ENCODE measurements at places on chromosomes 13 and 19.
A peak's percentile ranks its signal among the peaks of the same experiment; 100 is the strongest.

- no peaks in the 10 kb centered on the region for H3K27me3 ChIP-seq
- peaks cover 13% of the 10 kb centered on the region for H3K4me1 ChIP-seq
- no peaks in the 10 kb centered on the region for H3K36me3 ChIP-seq
- no peak for DNase-seq
These were observed 399 bp upstream of the ZNF136 start for GRCh38 chr19:12162513-12162881.

DNA sequence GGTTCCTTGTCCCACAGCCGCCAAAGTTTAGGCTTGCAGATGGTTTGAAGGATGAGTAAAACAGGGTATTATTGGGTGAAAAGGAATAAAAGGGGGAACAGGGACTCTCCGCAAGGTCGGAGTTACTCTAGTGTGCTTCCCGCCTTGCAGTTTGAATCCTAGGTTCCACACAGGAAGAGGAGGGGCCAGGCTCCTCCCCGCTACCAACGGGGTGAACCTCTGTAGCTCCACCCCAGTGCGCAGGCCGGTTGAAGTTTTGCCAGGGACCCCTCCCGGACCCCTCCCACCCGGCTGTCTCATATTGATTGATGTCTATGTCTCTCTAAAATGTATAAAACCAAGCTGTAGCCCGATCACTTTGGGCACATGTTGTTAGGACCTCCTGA lies 11.6 kb upstream of the GTF2F2 start:
- H3K27me3 ChIP-seq = no peaks in the 10 kb centered on the region
- H3K36me3 ChIP-seq = no peaks in the 10 kb centered on the region
- H3K27ac ChIP-seq = no peak overlapping the region
- peak; percentile 29 for DNase-seq
- H3K4me3 ChIP-seq = no peak overlapping the region
- no peaks in the 10 kb centered on the region for H3K4me1 ChIP-seq

- no peak overlapping the region for H3K4me3 ChIP-seq
- H3K27ac ChIP-seq = no peak overlapping the region
- H3K36me3 ChIP-seq = no peaks in the 10 kb centered on the region
- no peak for DNase-seq
These were observed 185.3 kb downstream of the EFNB2 start for GRCh38 chr13:106350208-106350607.

- no peak overlapping the region for H3K27ac ChIP-seq
- H3K36me3 ChIP-seq = no peaks in the 10 kb centered on the region
- H3K4me3 ChIP-seq = no peak overlapping the region
- no peak for DNase-seq
These were observed 98.7 kb upstream of the KL start for GRCh38 chr13:32917504-32917903.

DNA sequence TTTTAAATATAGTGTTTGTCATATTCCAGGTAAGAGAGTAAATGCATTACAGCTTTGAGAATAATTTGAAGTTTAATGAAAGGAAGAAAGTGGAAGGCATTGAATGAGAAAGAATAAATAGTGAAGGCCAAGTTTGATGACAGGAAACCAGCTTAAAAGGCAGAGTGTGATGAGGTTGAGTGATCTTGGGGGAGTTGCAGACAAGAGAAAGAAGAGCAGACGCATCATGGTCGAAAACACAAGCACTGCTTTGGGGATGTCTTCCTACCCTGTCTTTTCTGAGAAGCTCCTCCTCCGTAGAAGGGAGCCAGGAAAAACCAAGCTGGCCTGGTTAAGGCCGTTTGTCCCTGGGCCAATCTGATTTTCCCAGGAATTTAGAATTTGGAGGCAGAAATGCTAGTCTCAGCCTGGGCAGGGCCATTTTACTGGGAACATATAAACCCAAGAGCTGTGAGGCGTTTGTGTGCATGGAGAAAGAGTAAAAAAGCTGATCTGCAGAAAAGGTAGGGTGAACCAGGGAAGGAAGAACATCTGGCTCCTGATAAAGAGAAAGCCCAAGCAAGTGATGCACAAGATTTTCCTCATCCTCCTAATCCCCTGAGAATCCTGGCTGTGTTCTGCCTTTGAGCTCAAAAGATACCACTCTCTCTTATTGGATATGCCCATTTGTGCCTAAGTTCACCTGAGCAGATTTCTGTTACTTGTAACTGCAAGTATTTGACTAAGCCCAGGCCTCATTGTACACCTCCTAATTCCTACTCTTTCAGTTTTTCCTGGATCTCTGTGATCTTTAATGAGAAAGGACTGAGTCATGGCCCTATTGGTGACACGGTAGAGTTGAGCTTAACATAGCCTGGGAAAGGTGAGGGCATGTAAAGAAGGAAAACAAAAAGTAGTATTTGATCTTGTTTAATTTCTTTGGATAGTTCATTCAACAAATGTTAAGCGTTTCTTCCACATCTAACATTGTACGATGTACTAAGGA lies 80.0 kb downstream of the WDFY2 start:
- H3K27me3 ChIP-seq = no peaks in the 10 kb centered on the region
- H3K27ac ChIP-seq = no peak overlapping the region
- H3K4me3 ChIP-seq = no peak overlapping the region
- H3K36me3 ChIP-seq = no peaks in the 10 kb centered on the region
- DNase-seq = no peak

DNA sequence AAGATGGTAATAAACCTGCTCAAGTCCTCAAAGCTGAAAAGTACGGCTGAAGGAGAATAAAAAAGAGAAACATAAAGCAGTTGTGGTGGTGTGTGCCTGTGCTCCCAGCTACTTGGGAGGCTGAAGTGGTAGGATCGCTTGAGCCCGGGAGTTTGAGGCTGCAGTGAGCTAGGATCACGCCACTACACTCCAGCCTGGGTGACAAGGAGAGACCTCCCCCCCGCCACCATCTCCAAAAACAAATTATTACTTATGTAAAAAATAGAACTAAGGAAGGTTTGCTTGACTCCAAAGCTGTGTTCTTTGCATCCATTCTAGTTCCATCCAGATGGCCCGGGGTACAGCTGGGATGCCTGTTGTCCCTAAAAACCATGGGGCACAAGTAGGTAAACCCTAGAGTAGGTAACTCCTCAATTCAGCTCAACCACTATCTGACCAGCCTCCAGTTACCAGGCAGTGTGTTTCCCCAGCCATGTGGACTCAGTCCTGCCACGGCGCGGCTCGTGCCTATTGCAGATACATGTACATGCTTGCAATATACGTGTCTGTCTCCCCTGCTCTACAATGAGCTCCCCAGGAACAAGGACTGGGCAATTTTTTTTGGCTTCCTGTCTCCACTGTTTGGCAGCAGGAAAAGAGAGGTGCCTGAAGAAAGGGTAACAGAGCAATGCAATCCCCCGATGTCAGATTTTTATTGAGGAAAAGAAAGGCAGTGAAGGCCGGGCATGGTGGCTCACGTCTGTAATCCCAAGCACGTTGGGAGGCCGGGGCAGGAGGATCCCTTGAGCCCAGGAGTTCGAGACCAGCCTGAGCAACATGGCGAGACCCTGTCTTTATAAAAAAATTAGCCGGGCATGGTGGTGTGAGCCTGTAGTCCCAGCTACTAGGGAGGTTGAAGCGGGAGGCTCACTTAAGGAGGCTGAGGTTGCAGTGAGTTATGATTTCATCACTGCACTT lies 101.3 kb downstream of the GNG7 start:
- H3K36me3 ChIP-seq = no peaks in the 10 kb centered on the region
- no peak overlapping the region for H3K4me3 ChIP-seq
- H3K4me1 ChIP-seq = peaks cover 15% of the 10 kb centered on the region
- DNase-seq = no peak
- no peak overlapping the region for H3K27ac ChIP-seq

DNA sequence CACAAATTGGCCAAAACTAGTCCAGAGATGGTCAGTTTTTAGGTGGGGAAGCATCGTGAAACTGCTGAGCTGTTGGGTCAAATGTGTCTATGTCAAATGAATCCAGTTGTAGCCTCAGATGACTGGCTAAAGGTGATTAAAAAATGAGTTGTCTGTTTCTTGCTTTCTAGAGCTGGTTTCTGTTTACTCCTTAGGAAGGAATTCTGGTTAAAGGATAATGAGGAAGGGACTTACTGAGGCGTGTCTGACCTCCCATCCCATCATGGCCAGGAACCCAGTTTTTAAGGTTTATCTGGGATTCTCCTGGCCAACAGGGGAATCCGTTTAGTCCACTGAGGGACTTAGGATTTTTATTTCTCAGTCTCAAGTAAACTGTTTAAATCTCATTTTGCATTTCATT lies 256.5 kb downstream of the UQCRFS1 start:
- no peaks in the 10 kb centered on the region for H3K4me1 ChIP-seq
- DNase-seq = no peak
- H3K27me3 ChIP-seq = no peaks in the 10 kb centered on the region
- no peaks in the 10 kb centered on the region for H3K36me3 ChIP-seq

DNA sequence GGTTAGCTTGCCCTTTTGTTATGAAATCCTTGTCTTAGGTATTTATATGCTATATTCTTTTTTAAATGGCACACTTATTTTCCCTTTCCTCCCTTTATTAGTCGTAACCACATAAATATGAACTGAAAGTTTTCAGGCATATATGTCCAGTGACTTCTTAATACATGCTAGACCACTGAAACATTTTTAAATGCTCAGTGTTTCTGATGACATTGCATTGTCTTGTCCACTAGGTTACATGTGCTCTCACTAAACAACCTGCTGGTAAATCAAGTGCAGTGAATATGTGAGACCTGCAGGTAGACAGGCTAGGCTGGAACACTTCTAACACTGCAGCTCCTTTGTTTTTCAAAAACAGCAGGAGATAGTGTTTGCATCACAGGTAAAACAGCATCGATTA lies 332.6 kb upstream of the DACH1 start:
- H3K4me1 ChIP-seq = no peaks in the 10 kb centered on the region
- H3K4me3 ChIP-seq = no peak overlapping the region
- no peak for DNase-seq
- no peaks in the 10 kb centered on the region for H3K27me3 ChIP-seq

GRCh38 chr13:44795176-44795575 lies 194.1 kb downstream of the NUFIP1 start:
- no peak overlapping the region for H3K4me3 ChIP-seq
- DNase-seq = no peak
- no peak overlapping the region for H3K27ac ChIP-seq
- H3K27me3 ChIP-seq = no peaks in the 10 kb centered on the region

All from adrenal gland (tissue), 19 donors.